ENCODE measurements at places on chromosomes 13 and 19.
A peak's percentile ranks its signal among the peaks of the same experiment; 100 is the strongest.

DNA sequence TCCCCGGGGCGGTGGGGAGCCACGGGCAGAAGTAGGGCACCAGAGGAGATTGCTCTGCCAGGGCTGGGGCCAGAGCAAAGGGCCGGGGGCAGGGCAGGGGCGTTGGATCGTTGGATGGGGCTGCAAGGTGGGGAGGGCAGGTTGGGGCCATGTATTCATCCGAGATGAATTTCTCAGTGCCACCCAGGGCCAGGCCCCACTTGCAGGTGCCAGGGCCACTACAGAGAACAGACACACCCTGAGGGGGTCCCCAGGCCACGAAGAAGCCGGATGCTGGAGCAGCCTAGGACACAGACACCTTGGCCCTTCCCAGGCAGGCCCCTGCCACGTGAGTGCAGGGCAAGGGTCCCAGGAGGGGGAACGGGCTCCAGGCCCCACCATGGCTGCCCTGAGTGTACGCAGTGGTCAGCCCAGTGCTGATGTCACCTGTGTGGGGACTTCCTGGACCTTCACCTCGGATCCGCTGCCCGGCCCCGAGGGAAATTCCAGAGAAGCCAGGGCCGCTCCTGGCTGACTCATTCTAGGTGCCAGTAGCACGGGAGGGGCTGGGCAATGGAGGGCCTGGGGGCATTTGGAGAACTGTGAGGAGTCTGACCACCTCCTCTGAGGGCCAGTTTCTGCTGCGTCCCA, 9.6 kb upstream of the SBNO2 start:
- no peak for DNase-seq

- no peak for DNase-seq
These were observed 1501.5 kb downstream of the EFNB2 start for GRCh38 chr13:105033999-105034398.

DNA sequence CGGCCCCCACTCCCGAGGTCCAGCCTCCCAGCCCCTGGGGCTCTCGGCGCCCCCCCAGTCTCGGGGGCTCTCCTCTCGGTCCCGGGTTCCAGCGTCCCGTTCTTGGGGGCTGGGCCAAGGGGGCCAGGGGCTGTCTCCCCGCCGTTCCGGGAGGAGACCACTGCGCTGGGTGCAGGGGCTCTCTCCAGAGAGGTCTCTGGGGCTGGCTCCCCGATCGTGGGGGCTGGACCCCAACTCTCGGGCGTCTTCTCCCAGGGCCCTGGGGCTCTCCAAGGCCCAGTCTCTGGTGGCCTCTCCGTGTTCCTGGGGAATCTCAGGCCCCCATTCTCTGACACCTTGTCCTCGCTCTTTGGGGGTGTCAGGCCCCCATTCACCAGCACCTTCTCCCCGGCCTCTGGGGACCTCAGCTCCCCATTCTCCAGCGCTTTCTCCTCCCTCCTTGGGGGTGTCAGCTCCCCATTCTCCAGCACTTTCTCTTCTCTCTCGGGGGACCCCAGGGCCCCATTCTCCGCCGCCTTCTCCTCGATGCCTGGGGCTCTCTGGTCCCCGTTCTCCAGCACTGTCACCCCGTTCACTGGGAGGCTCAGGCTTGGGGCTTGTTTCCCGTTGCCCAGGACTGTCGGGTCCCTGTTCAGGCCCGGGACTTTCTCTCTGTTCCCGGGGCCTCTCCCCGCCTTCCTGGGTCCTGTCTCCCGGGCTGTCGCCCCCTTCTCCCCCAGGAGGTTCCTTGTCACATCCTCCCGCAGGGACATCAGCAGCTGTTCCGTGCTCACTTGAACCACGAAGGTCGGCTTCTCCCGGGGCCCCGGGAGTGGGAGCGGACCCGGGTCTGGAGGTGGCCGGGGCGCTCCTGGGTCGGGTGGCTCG, 13.7 kb downstream of the LMTK3 start:
- DNase-seq, result no peak

- DNase-seq, result peak; percentile 84
These were observed 13.3 kb upstream of the CACNG6 start for GRCh38 chr19:53977991-53978731.

DNA sequence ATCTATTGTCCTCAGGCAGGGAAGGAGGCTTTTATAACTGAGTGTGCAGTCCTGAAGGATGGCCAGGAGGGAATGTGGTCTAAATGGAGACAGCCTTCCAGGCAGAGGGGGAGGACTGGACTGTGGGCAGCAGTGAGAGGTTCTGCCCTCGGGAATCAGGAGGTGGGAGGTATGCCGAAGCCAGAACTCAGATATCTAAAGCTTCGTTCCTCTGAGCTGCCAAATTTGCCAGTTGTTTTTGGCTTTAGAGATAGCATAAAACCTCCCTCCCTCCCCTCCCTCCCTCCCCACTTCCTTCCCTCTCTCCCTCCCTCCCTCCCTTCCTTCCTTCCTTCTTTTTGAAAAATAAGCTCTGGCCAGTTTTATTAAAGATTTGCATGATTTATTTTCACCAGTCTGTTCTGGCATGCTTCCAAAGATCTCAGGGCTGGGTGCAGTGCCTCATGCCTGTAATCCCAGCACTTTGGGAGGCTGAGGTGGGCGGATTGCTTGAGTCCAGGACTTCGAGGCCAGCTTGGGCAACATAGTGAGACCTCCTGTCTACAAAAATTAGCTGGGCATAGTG, 2.4 kb downstream of the MEDAG start:
- DNase-seq, result peak; percentile 56

Measured in AG20443 (cell line).